ENCODE measurements at places on chromosomes 2 and 18.

GRCh38 chr18:64851726-64852125, 702.8 kb upstream of the LINC00305 start:
- DNase-seq: no peak

- DNase-seq: no peak
These were observed 186.0 kb downstream of the DIS3L2 start for GRCh38 chr2:232147440-232148077.

DNA sequence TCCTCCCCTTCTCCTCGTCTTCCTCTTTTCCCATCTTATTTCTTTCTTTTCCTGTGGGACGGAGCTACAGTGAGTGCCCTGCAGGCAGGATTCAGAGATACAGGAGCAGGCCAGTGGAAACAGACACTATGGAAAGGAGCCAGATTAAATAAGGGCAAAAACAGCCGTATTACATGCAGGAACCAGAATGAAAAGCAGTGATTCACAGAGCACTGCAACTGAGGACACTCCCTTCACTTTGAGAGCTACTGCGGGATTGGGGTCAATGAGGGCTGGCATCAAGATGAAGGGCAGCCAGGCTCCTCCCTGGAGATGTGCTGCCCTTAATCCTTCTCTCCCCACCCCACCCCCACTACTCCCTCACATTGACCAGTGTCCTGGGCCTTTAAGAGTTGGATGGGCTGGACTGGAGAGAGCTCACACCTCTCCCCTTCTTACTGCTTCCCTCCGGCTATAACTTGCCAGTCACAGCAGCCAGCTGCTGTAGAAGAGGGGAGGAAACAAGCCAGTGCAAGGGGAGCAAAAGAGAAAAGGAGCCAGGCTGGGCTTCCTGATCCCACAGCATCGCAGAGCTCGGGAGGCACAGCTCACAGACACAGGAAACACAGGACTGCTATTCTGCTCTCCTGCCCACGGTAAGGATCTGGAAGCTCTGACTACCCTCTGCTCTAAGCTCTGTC, at the start of gene PLCD4:
Gene PLCD4 (plus strand): TSS at position 464 of the 680 bp plus-strand sequence. CDS start 7,841 bp downstream, outside the sequence.
- DNase-seq: no peak

DNA sequence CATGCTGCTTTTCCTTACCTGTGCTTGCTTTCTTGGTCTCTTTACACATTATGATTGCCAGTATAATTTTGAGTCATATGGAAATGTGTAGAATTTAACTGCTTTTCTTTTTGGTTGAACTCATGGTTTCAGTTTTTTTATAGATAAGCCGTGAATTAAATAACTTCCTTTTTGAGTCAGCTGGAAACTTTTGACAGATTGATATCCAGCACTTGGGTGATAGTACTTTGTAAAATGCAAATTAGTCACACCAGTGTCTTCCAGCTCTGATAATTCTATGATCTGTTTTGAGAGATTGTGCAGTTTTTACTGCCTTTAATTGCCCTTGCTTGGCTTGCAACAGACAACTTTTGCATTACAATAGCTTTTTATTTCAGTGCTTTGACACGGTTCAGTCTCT, 86.4 kb downstream of the NCOA1 start:
- no peak for DNase-seq

DNA sequence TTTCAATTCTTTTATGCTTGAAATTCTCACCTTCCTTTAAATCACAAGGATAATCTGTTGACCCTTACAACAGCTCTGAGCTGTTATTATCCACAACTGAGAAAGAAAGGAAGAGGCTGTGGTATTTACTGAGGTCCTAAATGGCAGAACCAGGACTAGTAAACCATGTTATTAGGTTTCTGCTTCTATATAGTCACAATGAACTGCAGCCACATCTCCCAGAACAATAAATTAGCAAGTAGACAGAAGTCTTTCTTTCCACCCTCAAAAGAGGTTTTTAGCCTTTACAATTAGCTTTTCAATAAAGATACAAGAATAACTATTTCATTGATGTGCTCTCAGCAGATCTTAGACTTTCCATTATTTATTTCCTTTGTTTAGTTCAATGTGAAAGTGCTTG, 374.2 kb downstream of the NRXN1 start:
- DNase-seq: no peak

DNA sequence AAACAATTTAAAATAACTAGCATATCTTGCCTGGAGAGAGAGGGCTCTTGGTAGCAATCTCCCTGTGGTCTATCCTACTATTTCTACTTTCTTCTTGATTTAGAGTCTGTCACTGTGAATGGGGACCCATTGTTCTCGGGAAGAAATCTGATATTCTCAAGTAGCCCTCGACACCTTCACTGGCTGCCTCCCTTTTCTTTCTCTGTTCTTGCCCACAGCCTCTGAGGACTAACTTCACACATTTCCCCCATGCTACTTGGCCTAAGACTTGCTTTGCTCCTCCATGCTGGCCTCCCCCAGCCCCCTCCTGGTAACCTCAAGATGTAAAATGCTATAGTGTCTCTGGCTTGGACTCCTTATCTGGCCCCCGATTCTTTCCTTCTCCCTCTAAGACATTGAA, 58.8 kb upstream of the NT5C1B start:
- no peak for DNase-seq

- DNase-seq: peak; percentile 48
These were observed 751.1 kb upstream of the FANCL start for GRCh38 chr2:58992062-58992706.

- DNase-seq: no peak
These were observed 8.5 kb upstream of the RALBP1 start for GRCh38 chr18:9466846-9467245.

- DNase-seq: no peak
These were observed 7.6 kb upstream of the ONECUT2 start for GRCh38 chr18:57427429-57428201.

GRCh38 chr2:132670496-132671150, 618 bp upstream of the LYPD1 start:
- peak; percentile 55 for DNase-seq

GRCh38 chr2:145741636-145742035, 1221.7 kb upstream of the ZEB2 start:
- DNase-seq: no peak

- no peak for DNase-seq
These were observed 17.4 kb downstream of the ZNF24 start for GRCh38 chr18:35326695-35327387.

DNA sequence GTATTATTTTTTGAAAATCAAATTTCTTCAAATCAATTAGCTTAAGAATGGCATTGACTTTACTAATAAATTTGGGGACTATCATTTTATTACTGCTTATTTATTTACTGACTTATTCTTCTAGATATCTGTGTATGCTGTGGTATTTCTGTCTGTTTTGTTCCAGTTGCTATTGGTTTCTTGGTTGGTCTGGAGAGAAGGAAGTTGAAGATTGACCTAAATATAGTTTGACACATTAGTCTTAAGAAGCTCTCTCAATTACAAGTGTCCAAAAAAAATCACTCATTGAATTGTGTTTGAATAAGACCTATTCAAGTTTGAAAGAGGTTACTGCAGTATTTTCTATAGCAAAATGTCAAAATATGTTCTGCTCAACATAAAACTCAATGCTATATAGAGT, 153.3 kb upstream of the KYNU start:
- DNase-seq: no peak

GRCh38 chr2:201126308-201127151, 10.6 kb downstream of the CFLAR start:
- no peak for DNase-seq

DNA sequence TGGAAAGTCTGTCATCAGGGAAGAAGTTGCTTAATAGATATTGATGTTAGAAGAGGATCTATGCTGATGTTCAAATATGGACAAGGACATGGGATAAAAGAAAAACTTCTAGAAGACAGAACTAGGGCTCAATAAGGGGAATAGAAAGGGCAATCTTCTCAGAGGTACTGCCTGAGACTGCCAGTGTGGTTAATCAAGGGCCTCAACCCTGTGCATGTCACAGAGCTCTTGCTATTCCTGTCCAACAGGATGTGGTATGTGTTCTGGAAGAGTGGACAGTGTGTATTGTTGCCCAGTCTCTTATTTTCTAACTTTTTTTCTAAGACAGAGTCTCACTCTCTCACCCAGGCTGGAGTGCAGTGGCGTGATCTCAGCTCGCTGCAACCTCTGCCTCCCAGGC, 27.8 kb upstream of the RNF125 start:
- DNase-seq: no peak

GRCh38 chr2:190984595-190984994, 29.4 kb downstream of the STAT1 start:
- no peak for DNase-seq

GRCh38 chr2:235725016-235725489, 231.2 kb downstream of the AGAP1 start:
- DNase-seq: peak; percentile 42

GRCh38 chr2:25790074-25790790, 88.1 kb downstream of the ASXL2 start:
- DNase-seq: no peak

- peak; percentile 37 for DNase-seq
These were observed 456.3 kb downstream of the DLGAP1 start for GRCh38 chr18:3998698-3999333.

DNA sequence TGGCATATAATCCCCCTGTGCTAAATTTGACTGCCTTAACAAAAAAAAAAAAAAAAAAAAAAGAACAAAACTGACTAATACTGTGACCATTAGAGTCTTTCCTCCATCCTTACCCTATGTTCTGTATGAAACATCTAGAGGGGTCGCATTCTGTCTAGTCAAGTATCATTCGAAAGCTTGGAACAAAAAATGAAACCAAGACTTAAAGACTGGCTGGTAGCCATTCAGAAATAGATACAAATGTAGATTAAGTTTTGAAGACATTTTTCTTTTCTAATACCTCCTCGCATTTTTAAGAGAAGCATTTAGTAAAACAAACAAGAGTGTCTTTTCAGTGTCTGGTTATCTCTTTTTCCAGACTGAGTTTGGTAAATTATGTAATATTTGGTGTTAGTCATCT, 66.7 kb downstream of the SPATS2L start:
- no peak for DNase-seq

DNA sequence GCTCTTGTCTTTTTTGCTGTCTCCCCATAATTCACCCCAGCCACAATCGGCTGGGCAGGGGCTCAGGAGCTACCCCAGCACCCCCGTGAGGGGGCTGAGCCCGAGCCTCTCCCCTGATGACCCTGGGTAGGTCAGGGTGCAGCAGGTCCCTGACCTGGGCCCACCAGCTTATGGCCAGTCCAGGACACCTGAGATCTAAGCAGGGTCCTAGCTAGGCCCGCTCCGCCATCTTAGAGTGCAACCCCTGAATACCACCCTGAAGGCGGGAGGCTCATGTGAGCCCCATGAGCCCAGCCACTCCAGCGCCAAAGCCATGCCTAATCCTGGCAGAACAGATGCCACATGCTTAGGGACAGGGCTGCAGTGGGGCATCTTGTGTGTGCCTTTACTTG, 16.2 kb downstream of the STK25 start:
- no peak for DNase-seq

DNA sequence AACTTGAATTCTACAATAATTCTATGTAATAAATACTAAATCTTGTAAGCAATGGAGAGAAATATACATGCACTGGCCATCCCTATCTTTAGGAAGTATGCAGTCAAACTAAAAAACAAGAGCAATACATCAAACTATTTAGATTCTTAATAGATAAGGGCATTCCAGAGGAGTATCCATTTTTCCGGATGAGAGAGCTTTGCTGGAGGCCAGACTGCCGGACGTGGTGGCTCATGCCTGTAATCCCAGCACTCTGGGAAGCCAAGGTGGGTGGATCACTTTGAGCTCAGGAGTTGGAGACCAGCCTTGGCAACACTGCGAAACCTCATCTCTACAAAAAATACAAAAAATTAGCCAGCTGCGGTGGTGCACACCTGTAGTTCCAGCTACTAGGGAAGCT, 60.8 kb downstream of the KIF5C start:
- no peak for DNase-seq

- DNase-seq: no peak
These were observed 77.1 kb upstream of the EPHA4 start for GRCh38 chr2:221649051-221649775.

DNA sequence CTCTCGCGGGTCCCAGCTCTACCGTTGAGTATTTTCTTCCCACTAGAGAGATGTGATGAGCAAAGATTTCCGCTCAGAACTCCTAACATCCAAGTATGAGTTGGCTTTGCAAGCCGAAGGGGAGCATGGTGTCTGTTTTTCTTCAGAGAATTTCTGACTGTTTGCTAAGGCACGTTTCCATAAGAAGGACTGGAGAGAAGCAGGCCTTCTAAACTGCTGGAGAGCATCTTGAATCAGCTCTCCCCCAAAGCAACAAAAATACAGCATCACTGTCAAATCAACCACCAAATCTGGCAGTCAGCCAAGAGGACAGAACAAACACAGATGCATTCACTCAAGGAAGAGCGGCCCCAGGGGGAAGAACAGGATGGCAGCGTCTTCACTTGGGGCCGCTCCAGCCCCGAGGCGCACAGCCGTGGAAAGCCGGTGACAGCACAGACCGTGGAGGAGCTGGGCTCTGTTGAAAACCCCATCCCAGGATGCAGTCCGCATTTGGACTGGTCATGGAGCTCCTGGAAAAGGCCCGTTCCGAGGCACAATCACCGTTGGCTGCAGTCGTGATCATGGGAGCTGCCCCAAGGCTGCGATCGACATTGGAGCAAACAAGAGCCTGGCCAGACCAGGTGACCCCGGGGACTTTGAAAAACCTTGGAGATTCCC, 101.4 kb downstream of the NFATC1 start:
- no peak for DNase-seq
